Uterus (tissue), 4 donors: ENCODE measurements at places on chromosomes 16 and 17. TPM values are rescaled to one million over a fixed set of nuclear protein-coding genes. Genes with fewer than 3 reads are reported as not detected.
A peak's percentile ranks its signal among the peaks of the same experiment; 100 is the strongest.

DNA sequence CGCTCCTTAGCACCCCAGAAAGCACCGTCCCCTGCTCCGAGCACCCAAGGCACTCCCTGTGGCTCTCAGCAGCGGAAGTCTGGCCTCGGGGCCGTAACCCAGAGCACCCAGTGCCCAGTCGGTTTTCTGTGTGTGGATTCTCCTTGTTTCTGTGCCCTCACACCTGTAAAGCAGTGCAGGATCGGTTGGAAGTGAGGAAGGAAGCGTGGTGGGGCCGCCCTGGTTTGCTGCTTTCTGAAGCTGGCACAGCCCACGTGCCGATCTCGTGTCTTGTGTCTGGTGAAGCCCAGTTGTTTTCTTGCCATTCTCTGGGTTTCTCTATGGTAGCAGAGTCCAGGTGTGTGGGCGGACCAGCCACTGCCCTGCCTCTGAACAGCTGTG, 3.7 kb downstream of the ACSF3 start:
- H3K4me1 ChIP-seq = no peaks in the 10 kb centered on the region
- no peak overlapping the region for H3K27ac ChIP-seq
- DNase-seq = no peak
- no peak overlapping the region for H3K4me3 ChIP-seq
- H3K27me3 ChIP-seq = no peaks in the 10 kb centered on the region

- H3K27ac ChIP-seq = no peak overlapping the region
- H3K27me3 ChIP-seq = no peaks in the 10 kb centered on the region
- H3K36me3 ChIP-seq = no peaks in the 10 kb centered on the region
- H3K4me3 ChIP-seq = no peak overlapping the region
Measured at GRCh38 chr17:9307313-9307998, 268.2 kb downstream of the STX8 start.

DNA sequence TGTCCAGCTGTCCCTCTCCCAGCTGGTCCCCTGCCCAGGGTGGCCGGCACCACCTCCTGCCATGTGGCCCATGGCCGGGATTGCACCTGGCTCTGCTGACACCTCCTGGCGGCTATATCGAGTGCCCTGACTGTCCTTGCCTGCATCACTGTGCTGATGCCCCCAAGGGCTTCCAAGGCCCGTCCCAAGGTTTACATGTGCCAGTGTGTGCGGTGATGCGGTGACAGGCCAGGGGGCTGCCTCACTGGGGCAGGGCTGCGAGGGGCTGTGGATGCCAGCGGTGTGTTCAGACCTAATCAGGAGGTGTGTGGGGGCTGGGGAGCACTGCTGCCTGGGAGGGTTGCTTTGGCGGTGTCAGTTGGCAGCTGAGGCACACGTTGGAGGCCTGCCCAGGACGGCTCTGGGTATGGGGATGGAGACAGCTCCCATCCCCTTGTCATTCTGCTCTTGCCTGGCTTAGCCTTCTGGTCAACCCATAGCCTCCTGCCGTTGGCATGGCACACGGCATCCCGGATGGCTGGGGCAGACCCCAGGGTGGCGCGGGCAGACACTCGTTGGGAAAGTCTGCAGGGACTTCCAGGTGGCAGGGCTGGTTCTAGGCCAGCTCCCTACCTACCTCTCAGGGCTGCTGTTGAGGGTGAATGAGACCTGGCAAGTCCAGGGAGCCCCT, 5.5 kb downstream of the MAP2K3 start:
- no peaks in the 10 kb centered on the region for H3K36me3 ChIP-seq
- peaks cover 23% of the 10 kb centered on the region for H3K4me1 ChIP-seq
- DNase-seq = peak; percentile 54

Gene GAST
- total RNA-seq = not detected

- no peaks in the 10 kb centered on the region for H3K36me3 ChIP-seq
- no peaks in the 10 kb centered on the region for H3K27me3 ChIP-seq
- no peak overlapping the region for H3K27ac ChIP-seq
- no peaks in the 10 kb centered on the region for H3K4me1 ChIP-seq
- no peak for DNase-seq
Measured at GRCh38 chr17:17606416-17607000, 15.0 kb upstream of the PEMT start.

Gene PRAC2
- total RNA-seq = not detected

- H3K36me3 ChIP-seq = no peaks in the 10 kb centered on the region
- peak within 1 kb of the TSS; percentile 55 for H3K4me3 ChIP-seq
- no peak for DNase-seq
- no peaks in the 10 kb centered on the region for H3K27me3 ChIP-seq
Measured at GRCh38 chr17:79023886-79024771, at the start of gene C1QTNF1. Gene C1QTNF1 (plus strand): TSS chr17:79024169. CDS start chr17:79043969, 19,800 bp downstream.

- H3K4me1 ChIP-seq = peaks cover 4% of the 10 kb centered on the region
- H3K4me3 ChIP-seq = no peak overlapping the region
- peak overlapping the region; percentile 44 for H3K27ac ChIP-seq
- no peak for DNase-seq
- H3K27me3 ChIP-seq = no peaks in the 10 kb centered on the region
Measured at GRCh38 chr17:40284085-40284713, 3.5 kb upstream of the CDC6 start.

GRCh38 chr17:55584055-55584685, 72.9 kb upstream of the SMIM36 start:
- H3K4me1 ChIP-seq = peaks cover 4% of the 10 kb centered on the region
- H3K27ac ChIP-seq = no peak overlapping the region
- no peak for DNase-seq
- H3K27me3 ChIP-seq = no peaks in the 10 kb centered on the region
- H3K4me3 ChIP-seq = no peak overlapping the region
- H3K36me3 ChIP-seq = no peaks in the 10 kb centered on the region

Gene SULT1A2
- total RNA-seq = 0.46 TPM

DNA sequence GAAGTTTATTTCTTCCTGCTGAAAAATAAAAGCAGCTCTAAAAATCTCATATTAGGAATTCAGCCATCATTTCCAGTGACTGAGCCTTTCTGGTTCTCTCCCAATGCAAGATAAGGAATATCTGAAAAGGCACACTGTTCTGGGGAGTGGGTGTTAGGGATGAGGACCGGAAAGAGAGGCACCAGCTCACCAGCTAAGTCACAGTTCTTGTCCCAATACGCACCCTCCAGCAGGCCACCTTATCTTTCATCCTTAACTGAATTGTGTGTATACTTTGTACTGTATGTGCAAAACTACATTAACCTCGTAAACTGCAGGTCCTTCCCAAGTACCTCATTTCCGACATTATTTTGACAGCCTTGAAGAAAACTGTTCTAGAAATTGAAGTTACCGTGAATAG, 11.0 kb downstream of the AMFR start:
- no peak overlapping the region for H3K27ac ChIP-seq
- H3K4me3 ChIP-seq = no peak overlapping the region
- DNase-seq = no peak
- no peaks in the 10 kb centered on the region for H3K4me1 ChIP-seq

DNA sequence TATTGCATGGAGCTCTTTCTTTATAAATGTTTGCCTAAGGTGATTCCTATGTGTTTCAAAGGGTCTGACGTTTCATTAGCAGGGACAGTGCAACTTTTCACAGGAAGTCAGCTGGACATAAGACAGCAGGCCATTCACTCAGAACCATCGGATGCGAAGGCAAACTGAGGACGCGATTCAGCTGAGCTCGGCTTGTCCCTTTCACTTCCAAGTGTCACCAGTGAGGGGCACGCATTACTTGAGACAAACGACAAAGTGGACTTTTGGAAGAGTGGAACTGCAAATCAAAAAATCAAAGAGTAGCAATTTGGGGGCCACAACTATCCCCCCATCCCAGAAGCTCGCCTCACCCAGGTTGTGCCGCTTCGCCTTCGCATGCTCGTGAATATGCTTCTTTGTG, 14.6 kb downstream of the USP22 start:
- H3K36me3 ChIP-seq = no peaks in the 10 kb centered on the region
- no peak overlapping the region for H3K27ac ChIP-seq
- DNase-seq = no peak
- no peaks in the 10 kb centered on the region for H3K27me3 ChIP-seq
- H3K4me3 ChIP-seq = no peak overlapping the region

Gene ORAI3
- total RNA-seq = 21.7 TPM

Gene OTOP3
- not detected for total RNA-seq

GRCh38 chr16:2537451-2538379, at the start of gene PDPK1:
Gene PDPK1 (plus strand): TSS chr16:2538021. CDS start chr16:2538113, 92 bp downstream.
- peak; percentile 92 for DNase-seq
- peak within 1 kb of the TSS; percentile 61 for H3K4me3 ChIP-seq

Gene PRR14
- total RNA-seq = 11.8 TPM

DNA sequence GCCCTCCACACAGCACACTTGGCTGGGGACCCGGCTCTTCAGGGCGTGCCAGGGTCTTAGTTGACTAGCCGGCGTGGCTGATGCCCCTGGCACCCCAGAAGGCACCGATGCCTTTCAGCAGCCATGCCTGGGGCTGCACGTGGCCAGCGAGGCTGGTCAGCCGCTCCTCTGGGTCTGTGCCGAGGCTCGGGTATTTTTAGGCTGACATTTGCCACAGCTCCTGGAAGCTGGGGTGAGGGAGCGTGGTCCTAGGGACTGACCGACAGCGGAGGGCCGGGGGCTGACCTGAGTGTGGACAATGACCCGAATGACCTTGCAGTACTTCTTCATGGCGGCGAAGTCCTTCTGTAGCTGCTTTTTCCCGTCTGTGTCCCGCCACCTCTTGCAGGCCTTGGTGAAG, 3.9 kb downstream of the RPL3L start:
- DNase-seq = no peak
- no peaks in the 10 kb centered on the region for H3K36me3 ChIP-seq
- H3K27me3 ChIP-seq = no peaks in the 10 kb centered on the region
- H3K4me3 ChIP-seq = no peak overlapping the region

Gene NAA60
- 23.5 TPM for total RNA-seq

DNA sequence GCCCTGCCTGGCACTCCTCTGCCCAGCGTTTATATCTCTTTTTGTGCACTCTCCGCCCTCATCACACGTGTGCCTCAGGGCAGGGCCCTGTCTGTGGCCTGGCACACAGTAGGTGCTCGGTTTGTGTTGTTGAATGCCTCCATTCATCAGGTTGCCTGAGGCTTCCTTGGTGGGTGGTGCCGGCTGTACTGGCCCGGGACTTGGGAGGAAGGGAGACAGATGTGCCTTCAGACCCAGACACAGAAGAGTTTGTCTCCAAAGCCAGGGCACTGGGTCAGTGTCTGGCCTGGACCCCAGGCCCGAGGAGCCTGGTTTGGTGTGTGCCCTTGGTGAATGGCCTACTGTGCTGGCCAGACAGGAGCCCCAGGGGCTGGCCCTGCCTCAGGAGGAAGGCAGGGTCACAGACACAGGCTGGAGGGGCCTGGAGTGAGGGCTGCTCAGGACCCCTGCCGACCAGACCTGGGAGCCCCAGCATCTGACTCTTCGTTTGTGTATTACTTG, 71.6 kb downstream of the RAI1 start:
- H3K4me3 ChIP-seq = peak overlapping the region; percentile 33
- peaks cover 10% of the 10 kb centered on the region for H3K4me1 ChIP-seq
- DNase-seq = no peak
- H3K27me3 ChIP-seq = no peaks in the 10 kb centered on the region
- peak overlapping the region; percentile 85 for H3K27ac ChIP-seq

Gene SLC38A8
- total RNA-seq = not detected

Gene MMP15
- total RNA-seq = under 0.01 TPM

DNA sequence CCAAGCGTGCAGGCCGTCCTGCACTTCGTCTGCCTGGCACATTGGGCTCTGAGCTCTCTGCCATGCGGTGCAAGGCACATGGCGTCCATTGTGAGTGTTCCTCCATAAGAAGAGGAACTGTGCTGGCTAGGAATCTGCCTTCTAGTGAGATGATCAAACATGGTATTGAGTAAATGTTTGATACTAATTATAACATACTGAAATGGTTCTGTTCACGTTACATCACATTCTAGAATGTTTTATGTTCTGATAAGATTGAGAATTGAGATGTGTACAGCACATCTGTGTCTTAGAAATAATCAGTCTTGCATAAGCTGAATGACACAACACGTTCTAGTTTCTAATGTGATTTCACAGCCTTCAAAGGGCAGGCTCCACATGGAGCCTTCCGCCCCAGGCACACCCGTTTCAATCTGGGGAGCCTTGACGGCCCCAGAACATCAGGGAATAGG, 42.9 kb downstream of the USP10 start:
- H3K27me3 ChIP-seq = no peaks in the 10 kb centered on the region
- no peak for DNase-seq
- peaks cover 8% of the 10 kb centered on the region for H3K4me1 ChIP-seq
- no peaks in the 10 kb centered on the region for H3K36me3 ChIP-seq
- no peak overlapping the region for H3K27ac ChIP-seq

Gene MYH2
- total RNA-seq = not detected

GRCh38 chr16:20925751-20926150, 25.2 kb downstream of the LYRM1 start:
- no peak overlapping the region for H3K27ac ChIP-seq
- H3K4me3 ChIP-seq = no peak overlapping the region
- DNase-seq = no peak
- no peaks in the 10 kb centered on the region for H3K36me3 ChIP-seq
- peaks cover 4% of the 10 kb centered on the region for H3K4me1 ChIP-seq

- H3K4me1 ChIP-seq = no peaks in the 10 kb centered on the region
- H3K27ac ChIP-seq = no peak overlapping the region
- no peak overlapping the region for H3K4me3 ChIP-seq
- H3K36me3 ChIP-seq = no peaks in the 10 kb centered on the region
Measured at GRCh38 chr16:55710466-55710865, 54.7 kb downstream of the SLC6A2 start.

DNA sequence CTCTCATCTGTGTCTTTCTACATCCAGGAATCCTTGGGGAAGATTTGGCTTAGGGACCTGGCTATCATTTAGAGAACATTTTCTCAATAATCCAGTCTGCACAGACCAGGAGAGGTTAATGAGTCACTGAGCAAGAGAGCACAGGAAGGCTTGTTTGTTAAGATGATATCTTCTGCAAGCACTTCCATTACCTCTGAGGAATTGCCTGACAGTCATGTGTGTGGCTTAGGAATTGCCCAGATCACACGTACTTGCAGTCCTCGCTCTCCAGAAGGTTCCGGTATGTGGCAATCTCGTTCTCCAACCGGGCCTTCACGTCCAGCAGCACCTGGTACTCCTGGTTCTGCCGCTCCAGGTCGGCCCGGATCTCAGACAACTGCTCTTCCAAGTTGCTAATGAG, 3.3 kb downstream of the KRT37 start:
- no peak overlapping the region for H3K4me3 ChIP-seq
- H3K27ac ChIP-seq = peak overlapping the region; percentile 49
- no peaks in the 10 kb centered on the region for H3K36me3 ChIP-seq
- peak; percentile 61 for DNase-seq
- peaks cover 12% of the 10 kb centered on the region for H3K4me1 ChIP-seq

DNA sequence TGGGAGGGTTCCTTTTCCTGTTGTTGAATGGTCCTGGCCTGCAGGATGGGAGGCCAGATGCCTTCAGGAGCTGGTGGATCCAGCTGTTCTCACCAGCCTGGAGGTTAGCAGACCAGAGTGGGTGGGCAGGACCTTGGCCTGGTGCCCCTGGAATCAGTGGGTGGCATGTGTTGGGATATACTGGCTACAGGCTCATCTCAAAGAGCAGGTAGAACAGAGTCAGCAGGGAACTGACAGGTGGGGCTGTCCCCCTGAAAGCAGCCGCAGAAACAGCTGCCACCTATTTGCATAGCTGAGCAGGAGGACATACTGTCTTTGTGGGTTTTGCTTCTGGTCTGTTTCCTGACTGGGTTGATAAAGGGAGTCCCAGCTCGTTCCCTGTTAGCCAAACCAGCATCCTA, 144.1 kb downstream of the RAB11FIP4 start:
- H3K4me1 ChIP-seq = no peaks in the 10 kb centered on the region
- no peaks in the 10 kb centered on the region for H3K36me3 ChIP-seq
- H3K27ac ChIP-seq = no peak overlapping the region
- no peaks in the 10 kb centered on the region for H3K27me3 ChIP-seq
- no peak overlapping the region for H3K4me3 ChIP-seq
